ENCODE measurements at places on chromosomes 5 and 9. TPM values are rescaled to one million over a fixed set of nuclear protein-coding genes. Genes with fewer than 3 reads are reported as not detected.
A peak's percentile ranks its signal among the peaks of the same experiment; 100 is the strongest.

KIF12 gene
- 0.47 TPM for polyA plus RNA-seq

MCTP1 gene
- 5.8 TPM for polyA plus RNA-seq

DNA sequence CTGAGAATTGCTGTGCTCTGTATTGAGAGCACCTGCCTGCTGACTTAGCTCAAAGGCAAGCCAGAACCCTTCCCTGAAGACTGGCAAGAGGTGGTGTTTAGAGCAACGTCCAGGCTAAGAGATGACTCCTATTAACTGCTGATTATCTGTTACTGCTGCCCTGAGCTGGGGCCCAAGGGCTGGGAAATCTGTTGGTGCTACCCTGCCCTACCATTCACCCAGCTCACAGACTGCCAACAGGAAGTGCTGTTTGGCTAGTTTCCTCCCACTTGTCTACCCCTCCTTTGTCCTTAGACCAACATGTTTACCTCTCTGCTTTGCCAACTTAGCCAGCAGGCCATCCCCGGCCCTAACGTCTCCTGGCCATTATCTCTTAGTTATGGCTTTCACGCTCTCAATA is 6.9 kb downstream of the RAB24 start:
- no peak overlapping the region for H3K27ac ChIP-seq
- no peaks in the 10 kb centered on the region for H3K27me3 ChIP-seq
- H3K4me3 ChIP-seq, result no peak overlapping the region
- no peak for DNase-seq
- peaks cover 13% of the 10 kb centered on the region for H3K4me1 ChIP-seq

- H3K27ac ChIP-seq, result no peak overlapping the region
- H3K36me3 ChIP-seq, result no peaks in the 10 kb centered on the region
- H3K4me1 ChIP-seq, result peaks cover 7% of the 10 kb centered on the region
- H3K4me3 ChIP-seq, result no peak overlapping the region
Measured at GRCh38 chr9:13529321-13530104, 250.0 kb upstream of the MPDZ start.

DNA sequence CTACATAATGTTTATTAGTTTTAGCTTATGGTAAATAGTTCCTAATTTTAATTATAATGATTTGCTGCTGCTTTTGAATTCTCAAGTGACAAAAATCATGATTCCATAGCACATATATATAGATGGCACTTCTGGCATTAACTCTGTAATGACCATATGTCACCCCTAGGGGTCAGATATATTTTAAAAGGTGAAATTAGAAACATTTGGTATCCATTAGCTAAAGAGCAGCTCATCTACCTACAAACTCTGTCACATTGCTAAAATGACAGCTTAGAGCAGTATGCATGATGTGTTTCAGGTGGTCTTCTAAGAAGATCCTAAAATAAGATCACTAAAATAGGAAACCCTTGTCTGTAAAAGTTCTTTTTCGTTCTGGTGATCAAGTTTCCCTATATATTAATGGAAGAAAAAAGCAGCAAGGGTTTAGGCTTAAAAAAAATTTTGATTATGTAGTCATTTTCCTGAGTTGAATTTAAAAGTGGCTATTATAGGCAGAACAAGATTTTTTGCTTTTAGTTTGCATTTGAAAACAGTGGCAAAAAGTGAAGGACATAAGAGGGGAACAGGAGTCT is 157.7 kb upstream of the POU5F2 start:
- no peak overlapping the region for H3K27ac ChIP-seq
- no peak for DNase-seq
- H3K27me3 ChIP-seq, result no peaks in the 10 kb centered on the region
- H3K36me3 ChIP-seq, result no peaks in the 10 kb centered on the region
- no peak overlapping the region for H3K4me3 ChIP-seq

GRCh38 chr5:6637022-6637421 is 3.8 kb downstream of the SRD5A1 start:
- no peak overlapping the region for H3K27ac ChIP-seq
- DNase-seq, result no peak
- no peaks in the 10 kb centered on the region for H3K36me3 ChIP-seq
- H3K4me3 ChIP-seq, result no peak overlapping the region
- peaks cover 4% of the 10 kb centered on the region for H3K4me1 ChIP-seq

GRCh38 chr9:130446101-130446861 is 1.5 kb downstream of the ASS1 start:
- peak; percentile 73 for DNase-seq
- no peaks in the 10 kb centered on the region for H3K36me3 ChIP-seq
- H3K27me3 ChIP-seq, result no peaks in the 10 kb centered on the region
- H3K27ac ChIP-seq, result peak overlapping the region; percentile 53
- peaks cover 8% of the 10 kb centered on the region for H3K4me1 ChIP-seq

GRCh38 chr9:13898957-13899356 is 415.0 kb downstream of the NFIB start:
- H3K27me3 ChIP-seq, result no peaks in the 10 kb centered on the region
- H3K4me1 ChIP-seq, result peaks cover 24% of the 10 kb centered on the region
- peak; percentile 89 for DNase-seq
- no peak overlapping the region for H3K4me3 ChIP-seq

Data from lung (tissue), 17 donors.